Activated CD4-positive, alpha-beta T cell treated with anti-CD3 and anti-CD28 coated beads, Interleukin-2, amount 50 U/mL, for 24 hours (primary cell): ENCODE measurements at places on chromosomes 1 and 21.

DNA sequence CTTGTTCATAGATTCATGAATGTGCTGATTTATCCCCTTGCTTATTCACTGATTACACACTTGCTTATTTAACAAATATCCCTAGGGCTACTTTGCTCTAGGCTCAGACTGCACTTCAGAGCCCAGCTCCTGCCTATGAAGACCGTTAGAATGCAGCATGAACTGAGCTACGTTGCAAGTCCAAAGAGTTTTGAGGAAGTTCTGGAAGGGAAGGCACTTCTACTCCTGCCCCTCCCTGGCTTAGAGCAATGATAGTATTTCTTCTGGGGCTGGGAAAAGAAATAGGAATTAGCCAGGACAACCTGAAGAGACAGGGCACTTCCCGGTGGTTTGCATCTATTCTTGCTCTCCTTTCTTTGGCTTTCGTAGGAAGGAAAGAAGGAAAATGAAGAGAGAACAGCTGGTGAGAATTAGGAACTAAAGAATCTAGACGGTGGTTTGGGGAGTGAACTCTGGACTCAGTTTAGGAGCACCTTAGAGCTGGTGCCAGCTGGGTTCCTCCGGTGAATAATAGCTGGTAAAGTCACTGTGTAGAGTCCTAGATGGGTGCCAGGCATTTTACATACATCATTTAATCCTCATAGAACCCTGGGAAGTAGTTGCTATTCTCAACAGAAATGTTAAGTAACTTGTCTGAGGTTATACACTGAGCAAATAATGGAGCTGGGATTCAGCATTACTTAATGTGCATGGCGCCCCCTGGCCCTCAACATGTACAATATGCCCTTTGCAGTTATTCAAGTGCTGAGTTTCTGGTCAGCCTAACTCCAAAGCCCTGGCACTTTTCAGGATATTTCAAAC lies 65.9 kb downstream of the NDUFS5 start:
- no peak for DNase-seq

DNA sequence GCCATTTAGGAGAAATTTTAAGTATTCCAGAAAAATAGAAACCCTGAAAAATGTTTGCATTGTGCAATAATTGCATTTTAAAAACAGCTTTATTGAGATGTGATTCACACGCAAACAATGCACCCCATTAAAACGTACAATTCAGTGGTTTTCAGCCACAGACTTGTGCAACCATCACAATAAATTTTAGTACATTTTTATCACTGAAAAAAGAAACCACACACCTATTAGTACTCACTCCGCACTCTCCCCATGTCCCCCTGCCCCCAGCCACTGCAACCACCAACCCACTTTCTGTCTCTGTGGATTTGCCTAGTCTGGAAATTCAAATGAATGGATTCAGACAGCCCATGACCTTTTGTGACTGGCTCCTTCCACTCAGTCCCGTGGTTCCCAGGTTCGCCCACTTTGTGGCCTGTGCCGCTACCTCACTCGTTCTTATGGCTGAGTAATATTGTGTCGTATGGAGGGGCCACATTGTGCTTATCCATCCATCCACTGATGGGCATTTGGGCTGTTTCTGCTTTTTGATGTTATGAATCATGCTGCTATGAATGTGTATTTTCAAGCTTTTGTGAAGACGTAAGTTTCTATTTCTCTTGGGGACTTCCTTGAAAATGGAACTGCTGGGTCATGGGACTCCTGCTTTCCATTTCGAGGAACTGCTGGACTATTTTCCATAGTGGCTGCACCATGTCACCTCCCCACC lies 147.7 kb upstream of the ARHGEF16 start:
- DNase-seq = no peak

GRCh38 chr21:30839304-30839703 lies 9.7 kb upstream of the KRTAP7-1 start:
- DNase-seq = peak; percentile 21

GRCh38 chr1:40256401-40257084 lies 1.5 kb upstream of the ZMPSTE24 start:
- no peak for DNase-seq

GRCh38 chr1:15760520-15761211 lies 2.1 kb downstream of the FBLIM1 start:
- no peak for DNase-seq

DNA sequence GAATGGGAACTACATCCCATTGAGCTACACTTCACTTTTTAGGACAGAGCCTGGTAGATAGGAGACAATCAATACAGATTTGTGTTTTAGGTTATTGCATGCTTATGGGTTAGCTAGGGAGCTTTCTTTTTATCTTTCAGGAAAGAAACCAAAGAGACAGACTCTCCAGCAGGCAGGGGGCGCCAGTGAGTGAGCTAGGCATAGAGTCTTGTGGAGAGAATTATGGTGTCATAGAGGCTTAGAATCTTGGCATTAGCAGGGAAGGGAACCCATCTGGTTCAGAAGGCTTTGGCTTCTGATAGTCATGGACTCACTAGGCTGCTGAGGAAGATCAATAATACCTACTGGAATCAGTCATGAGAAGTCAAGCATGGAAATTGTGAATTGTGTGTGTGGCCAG lies at the start of gene SMCP:
Gene SMCP (plus strand): TSS at position 281 of the 400 bp plus-strand sequence. CDS start 6,101 bp downstream, outside the sequence.
- DNase-seq = no peak

DNA sequence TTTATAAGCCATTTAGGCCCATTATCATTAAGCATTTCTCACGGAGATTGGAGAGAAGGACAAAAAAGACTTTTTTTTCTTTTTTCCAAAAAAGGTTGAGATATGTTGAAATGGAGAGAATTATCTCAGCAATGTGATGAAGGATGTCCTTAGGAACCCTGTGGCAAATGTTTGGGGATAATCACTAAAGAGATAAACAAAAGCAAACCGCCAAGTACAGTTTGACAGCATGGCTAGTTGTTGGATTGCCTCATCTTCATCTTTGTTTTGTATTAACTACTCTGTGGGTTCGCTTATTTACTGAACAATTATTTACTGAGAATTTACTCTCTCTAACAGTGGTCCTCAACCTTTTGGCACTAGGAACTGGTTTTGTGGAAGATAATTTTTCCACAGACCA lies 97.4 kb upstream of the HP1BP3 start:
- no peak for DNase-seq

DNA sequence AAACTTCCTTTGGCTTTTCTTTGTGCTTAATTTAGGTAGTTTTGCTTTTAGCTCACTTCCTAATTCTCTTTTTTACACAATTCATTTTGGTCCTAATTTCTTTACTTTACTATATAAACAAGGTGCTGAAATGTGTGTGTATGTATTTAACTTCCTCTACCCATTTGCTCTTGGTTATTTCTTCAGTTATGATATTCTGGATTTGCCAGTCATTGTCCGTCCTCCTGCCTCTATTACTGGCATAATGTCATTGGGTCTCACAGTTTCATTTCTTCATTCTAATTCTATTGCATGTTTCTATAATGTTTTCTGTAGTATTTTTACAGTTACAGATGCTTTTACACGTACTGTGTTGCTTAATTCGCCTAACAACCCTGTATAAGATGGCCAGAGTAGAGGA lies 96.2 kb downstream of the ZMYM4 start:
- DNase-seq = no peak

GRCh38 chr1:64511044-64511443 lies 41.1 kb downstream of the CACHD1 start:
- DNase-seq = no peak

GRCh38 chr21:38488640-38489270 lies 9.5 kb downstream of the ERG start:
- DNase-seq = no peak
